ENCODE measurements at places on chromosomes 2 and 18.

DNA sequence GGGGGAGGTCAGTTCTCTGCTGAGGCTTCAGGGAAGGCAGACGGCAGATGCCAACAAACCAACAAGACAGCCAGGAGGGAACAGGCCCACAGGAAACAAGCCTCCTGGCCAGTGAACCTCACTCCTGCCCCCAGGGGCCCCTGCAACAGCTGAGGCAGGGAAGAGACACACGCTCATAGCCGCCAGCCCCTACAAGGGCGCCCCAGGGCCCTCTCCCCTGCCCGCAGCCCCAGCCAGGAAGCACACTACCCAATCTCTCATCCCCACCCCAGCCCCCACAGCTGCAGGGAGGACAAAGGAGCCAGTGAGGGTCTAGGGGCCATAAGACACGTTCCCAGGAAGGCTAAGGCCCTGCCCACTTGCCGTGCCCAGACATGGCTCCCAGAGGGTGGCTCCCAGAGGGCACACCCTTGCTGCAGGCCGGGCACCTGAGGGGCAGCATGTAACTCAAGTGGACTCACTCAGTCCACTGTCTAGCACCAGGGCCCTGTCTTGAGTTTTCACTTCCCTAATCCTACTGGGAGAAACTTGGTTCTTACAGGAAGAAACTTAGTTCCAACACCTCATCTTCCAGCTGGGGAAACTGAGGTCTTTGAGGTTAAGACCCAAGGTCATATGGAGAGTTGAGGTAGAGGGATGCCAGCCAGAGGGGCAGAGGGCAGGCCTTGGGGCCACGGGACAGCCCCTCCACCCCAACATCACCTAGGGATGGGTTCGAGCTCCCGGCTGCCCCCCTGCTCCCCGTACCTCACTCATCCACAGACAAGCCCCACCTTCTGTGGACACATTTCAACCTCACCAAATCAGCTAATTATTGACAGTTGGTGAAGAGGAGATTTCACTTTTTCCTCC lies 37.3 kb downstream of the EMX1 start:
- DNase-seq, result no peak

GRCh38 chr2:17729880-17730279 lies 23.7 kb downstream of the SMC6 start:
- DNase-seq, result no peak

GRCh38 chr18:31441493-31441892 lies 6.0 kb upstream of the DSG3 start:
- DNase-seq, result no peak

- DNase-seq, result no peak
Observed at GRCh38 chr2:11850082-11850481, 103.7 kb downstream of the LPIN1 start.

- DNase-seq, result no peak
Observed at GRCh38 chr18:59057969-59058368, 81.7 kb upstream of the SEC11C start.

DNA sequence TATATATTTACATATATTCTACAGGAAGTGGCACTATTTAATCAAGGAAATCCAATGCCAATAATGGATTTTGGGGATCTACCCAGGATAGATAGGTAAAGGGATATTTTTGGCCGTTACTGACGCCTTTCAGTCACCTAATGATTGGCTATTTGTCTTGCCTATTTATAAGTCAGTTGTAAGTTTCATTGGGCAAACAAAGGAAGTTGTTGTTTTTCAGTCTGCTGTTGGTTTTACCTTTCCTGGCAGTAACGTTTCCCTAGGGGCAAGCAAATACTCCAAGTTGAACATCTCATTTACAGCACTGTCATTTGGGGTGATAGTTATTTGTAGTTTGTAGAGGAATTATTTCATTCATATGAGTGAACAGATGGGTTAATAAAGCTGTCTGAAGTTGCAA lies 17.0 kb upstream of the LANCL1 start:
- DNase-seq, result no peak

DNA sequence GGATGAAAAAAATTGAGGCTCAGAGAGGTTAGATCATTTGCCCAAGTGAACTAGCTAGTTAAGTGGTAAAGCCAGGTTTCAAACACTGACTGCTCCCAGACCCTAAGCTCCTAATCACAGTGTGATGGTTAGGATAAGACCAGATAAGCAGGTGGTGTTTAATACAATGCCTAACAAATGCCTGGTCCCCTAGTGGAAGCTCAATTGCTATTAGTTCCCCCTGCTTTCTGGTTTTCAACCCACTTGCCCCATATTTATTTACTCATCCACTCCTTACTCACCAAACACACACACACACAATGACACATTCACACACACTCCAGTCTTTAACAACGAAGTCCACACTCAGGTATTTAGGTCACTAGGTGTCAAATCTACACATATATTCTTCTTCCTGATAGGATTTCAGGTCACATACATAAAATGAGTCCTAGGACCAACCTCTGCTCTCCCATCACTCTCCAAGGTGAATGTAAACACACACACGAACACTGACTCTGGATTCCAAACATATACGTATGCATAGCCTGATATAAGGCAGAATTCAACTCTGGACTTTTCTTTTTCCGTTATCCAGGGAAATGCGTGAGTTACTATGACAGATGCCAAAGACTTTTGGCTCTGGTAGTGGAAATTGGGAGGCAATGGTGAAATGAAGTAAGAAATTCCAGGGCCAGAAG lies 73.6 kb upstream of the TSPYL6 start:
- no peak for DNase-seq

DNA sequence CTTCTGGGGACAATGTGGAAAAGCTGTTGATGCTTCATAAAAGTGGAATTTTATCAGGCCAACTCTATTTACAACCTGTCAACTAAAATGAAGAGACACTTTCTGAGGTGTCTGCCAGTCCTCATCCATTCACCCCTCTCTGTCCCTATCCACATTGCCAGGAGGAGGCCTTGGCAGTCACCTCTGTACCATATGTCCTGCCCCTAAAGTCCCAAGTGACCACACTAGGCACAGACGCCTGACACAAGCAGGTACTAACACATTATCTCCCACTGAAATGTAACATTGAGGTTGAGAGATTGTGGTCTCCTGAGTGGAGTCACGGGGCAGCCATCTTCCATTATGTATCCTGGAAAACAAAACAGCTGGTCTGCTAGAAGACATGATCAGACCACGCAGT lies 71.4 kb downstream of the OSBPL1A start:
- DNase-seq, result no peak

- DNase-seq, result peak; percentile 20
Observed at GRCh38 chr2:196849895-196850294, 40.7 kb upstream of the C2orf66 start.

DNA sequence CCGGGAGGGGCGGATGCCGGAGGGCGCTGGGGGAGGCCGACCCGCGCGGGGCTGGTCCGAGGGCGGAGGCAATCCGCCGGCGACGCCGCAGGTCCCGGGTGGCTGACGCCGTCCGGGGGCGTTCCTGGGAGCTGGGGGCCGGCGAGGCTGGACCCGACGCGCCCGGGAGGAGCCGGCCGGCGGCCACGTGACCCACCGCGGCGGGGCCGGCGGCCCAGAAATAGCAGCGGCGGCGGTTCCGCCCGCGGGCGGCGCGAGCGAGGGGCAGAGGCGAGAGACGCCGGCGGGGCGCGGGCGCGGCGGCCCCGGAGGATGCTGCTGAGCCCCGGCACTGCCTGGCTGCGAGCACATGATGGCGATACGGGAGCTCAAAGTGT lies at the start of gene RAB31:
Gene RAB31 (plus strand): TSS at position 245 of the 377 bp plus-strand sequence. CDS start 105 bp downstream, at position 350.
- no peak for DNase-seq

DNA sequence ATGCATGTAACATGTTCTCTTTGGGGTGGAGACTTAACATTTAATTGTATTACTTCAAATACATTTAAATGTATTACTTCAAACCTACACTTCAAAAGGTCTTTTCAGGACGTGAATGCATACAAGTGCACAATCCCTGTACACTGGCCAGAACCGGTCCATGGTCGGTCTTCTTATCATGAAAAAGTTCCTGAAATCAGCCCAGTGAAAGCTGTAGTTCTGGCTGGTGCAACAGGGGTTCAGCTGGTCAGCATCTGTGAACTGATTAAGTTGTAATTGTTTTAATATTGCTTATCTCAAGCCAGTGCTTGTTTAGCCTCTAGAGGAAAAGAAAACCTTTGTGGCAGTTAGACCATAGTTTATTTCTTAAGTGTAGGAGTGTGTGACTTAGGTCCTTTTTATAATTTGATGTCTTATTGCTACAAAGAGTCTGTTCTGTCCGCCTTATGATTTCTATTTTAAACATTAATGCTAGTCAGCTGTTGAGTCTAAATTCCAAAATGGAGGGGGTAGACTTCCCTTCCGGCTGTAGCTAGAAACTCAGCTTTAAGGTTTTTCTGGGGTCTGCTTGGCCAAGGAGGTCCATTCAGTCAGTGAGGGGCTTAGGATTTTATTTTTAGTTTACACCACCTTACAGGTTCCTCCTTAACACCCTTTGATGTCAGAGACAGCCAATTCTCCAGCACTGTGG lies 768 bp upstream of the CYBRD1 start:
- DNase-seq, result no peak

GRCh38 chr2:233761040-233761769 lies 1.1 kb downstream of the UGT1A1 start:
- no peak for DNase-seq

DNA sequence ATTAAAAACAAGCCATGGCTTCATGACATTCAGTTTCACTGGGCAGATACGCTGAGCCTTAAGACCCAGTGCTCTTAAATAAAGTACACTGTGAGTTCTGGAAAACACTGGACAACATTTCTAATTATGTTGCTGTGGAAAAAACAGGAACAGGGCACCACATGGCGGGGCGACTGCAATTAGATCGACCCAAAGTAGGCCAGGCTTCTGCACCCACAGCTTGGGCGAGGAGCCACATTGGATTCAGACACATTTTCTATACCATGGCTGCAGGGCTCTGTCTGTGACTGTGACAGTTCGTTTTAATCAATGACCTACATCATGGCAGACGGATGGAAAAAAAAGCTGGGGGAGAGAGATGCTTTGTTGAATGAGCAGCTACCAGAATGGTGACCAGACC lies 227.2 kb upstream of the HS6ST1 start:
- no peak for DNase-seq

GRCh38 chr2:88753833-88754584 lies 62.5 kb downstream of the RPIA start:
- DNase-seq, result no peak

DNA sequence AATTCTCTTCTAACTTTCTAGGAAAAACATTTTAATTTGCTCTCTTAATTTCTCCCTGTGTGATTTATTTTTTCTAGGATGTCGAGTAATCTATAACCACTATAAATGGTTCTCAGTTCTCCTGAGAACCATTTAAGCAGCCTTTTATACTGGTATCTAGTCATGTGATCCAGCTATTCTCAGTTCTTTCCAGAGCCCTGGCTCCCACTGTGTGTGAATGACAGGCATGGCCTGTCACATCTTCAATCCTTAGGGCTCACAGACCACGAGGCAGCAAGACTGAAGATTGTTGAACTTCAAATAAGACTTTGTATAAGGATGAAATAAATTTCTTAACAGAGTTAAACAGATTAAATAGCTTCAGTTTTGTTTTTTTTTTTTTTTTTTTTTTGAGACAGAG lies 219.4 kb downstream of the HNMT start:
- no peak for DNase-seq

- no peak for DNase-seq
Observed at GRCh38 chr2:168825126-168825525, 22.7 kb downstream of the NOSTRIN start.

- DNase-seq, result no peak
Observed at GRCh38 chr2:84942964-84943421, 28.0 kb upstream of the KCMF1 start.

- DNase-seq, result no peak
Observed at GRCh38 chr18:11850821-11851145, 430 bp upstream of the CHMP1B start.

DNA sequence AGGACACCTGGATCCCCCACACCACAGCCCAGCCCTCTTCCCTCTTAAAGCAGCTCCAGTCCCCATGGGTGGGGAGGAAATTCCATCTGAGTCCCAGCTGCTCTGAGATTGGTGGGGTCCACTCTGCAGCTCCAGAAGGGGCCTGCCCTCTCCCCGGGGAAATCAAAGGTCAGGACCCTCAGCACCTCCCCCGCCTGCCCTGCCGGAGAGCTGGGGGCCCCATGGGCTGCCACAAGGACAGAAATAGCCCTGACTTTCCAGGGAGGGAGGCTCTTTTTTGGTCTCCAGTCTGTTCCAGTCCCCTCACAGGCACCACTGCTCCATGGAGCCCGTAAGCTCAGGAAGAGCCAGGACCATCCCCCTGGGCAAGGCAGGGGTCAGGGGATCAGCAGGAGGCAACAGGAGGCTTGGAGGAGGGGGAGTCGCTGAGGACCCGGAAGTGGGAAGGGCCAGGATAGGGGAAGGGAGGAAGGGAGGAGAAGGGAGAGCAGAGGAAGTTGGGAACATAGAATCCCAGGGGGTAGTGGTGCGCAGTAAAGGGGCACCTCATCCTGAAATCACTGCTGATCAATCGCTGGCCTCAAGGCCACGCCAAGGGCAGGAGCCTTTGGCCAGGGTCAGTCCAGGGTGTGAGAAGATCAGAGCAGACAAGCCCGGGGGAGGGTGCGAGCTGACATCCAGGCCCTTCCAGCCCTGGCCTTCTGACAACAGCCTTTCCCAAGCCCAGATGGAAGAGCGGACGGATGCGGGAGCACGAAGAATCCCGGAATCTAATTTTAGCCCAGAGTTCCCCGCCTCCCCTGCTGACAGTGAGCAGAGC lies 7.6 kb downstream of the ADRA2B start:
- DNase-seq, result no peak

DNA sequence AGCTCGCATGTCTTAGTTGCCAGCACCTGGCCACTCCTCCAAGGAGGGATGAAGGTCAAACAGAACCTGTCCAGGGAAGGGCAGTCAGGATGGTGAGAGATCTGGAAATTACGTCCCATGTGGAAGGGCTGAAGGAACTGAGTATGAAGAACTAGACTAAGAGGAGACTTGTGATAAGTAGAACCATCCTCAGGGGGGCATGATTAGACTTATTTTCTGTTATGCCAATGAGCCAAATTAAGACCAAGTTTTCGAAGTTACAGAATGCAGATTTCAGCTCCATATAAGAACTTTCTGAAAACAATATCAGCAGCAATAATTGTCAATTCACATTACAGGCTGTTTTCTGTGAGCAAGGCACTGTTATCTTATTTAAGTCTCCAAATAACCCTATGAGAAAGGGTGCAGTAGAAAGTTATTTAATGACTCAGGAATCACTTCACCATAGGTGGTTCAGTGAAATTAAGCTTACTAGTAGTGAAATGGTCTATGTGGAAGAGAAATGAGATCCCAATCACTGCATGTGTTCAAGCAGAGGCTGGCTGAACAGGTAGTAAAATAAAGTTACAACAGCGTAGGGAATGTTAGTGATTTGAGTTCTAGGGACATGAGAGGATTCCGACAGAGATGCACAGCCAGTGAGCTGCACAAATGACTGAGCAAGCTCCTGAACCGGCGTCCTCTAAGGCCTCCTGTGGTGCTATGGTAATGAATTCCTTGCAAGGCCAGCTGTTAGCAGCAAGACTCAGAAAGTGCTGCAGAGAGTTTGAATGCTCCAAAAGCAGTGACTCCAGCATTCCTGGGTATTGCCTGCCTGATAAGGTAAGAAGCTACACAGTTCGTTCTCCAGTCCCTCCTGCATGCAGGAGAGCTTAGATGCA lies 4.5 kb upstream of the DYM start:
- DNase-seq, result no peak

All from DMS153 (cell line).